T-helper 1 cell (primary cell): ENCODE measurements at places on chromosomes 16 and 17.

GRCh38 chr17:79923974-79924638, 84.9 kb upstream of the CBX4 start:
- DNase-seq: no peak

- DNase-seq: no peak
These were observed 21.2 kb downstream of the MEAK7 start for GRCh38 chr16:84482951-84483881.

- no peak for DNase-seq
These were observed 4.7 kb downstream of the HS3ST6 start for GRCh38 chr16:1913327-1914083.

- DNase-seq: no peak
These were observed 87.4 kb downstream of the RAP1GAP2 start for GRCh38 chr17:2883544-2884213.
